ENCODE measurements at places on chromosomes 16 and 17.

DNA sequence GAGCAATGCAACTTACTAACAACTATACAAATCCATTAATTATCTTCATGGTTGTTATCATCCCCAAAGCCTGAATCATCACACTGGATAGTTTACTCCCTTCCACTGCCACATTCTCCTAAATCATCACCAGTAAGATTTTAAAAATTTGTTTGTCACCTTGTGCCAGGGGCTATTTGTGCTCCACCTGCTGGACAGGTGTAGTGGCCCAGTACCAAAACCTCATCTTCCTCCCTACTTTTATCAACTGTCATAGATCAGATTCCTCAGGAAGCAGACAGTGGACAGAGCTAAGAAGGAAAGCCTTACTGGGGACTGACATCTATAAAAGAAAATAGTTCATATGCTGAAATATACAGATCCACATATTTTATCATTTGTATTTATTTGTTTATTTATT is 280.4 kb downstream of the CDH11 start:
- no peak for DNase-seq

DNA sequence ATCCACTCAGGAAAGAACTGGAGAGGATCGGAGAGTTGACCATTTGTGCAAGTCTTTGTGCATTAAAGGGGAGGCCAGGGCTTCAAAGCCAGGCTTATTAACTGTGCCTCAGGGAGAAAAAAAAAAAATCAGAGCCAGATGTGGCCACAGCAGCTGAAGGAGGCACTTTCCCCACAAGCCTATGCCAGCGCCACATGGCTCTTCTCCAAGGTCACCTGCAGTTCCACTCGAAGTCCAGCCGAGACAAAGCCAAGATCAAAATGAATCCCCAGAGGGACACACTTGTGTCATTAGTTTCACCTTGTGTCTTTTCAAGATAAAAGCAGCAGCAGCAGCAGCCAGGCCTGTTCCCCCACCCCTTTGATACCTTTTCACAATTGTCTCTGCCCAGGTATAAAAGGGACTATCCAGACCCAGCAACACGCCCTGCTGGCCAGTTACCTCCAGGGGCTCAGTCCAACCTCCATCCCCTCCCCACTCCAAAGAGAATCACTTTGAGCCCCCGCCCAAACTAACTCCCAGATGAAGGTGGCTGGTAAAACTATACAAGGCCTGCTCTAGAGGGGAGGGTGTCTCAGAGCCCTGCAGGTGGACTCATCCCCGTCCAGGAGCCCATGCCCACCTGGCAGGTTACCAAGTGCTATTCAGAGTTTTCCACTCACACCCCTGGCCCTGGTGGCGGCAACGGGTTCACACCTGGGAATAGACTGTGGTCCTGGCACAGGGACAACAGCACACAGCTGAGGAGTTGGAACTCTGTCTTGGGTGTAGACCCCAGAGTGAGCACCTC is 29.2 kb downstream of the AXIN2 start:
- no peak for DNase-seq

DNA sequence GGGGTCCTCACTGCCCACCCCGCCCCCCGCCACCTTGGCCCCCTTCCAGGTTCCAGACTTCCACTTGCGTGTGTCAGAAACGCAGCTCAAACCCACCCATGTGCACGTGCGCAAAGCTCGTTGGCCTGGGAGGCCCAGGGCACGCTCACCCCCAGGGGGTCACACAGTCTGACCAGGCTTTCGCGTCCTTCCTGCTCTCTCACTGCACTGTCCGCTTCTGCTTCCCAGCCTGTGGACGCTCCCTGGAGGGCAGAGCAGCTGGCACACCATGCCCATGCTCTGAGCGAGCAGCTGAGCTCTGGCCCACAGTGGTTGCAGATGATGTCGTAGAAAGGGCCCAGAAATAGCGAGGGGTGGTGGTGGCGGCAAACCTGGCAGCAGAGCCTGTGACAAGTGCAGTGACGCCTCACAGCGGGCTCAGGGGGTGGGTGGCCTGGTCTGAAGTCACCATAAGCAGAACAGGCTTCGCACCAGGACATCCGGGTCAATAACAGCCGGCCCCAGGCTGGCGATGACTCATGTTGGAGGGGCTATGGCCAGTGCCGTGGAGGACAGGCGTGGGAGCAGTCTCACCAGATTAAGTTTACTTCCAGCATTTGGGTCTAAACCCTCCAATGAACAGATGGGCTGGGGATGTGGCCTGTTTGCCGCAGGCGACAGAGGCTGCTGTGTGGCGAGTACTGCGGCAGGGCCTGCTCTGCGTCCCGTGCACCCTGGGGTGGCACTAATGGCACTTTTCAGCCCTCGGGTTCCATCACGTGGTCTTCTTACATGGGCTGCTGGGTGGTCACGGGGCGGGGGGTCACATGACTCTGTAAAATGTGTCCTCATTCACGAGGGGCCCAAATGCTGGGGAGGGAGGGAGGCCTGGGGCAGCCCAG is 49.0 kb downstream of the NT5M start:
- no peak for DNase-seq

DNA sequence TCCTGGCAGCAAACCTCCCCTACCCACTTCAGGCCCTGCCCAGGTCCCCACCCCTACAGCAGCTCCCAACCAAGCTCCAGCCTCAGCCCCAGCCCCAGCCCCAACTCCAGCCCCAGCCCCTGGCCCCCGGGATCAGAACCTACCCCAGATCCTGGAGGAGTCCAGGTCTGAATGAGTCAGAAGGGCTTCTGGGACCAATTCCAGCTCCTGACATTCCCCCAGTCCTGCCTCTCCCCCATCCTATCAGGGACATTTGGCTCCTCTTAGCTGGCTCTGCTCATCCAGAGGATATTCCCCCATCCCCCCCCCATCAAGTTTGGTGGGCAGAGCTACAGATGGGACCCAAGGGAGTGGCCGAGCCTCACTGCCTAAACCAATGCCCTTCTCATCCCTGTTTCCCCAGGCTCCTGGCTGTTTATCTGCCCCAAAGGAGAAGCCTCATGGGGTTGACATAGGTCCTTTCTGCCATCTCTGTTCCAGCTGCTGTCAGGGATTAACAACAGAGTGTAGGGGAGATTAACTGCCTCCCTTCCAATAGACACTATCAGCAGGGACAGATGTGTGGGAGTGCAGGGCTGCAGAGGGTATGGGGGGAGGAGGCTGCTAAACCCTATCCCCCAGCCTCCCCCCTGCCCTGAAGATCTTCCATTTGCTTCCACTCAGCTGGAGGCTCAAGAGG is 16.5 kb downstream of the CNTNAP1 start:
- no peak for DNase-seq

DNA sequence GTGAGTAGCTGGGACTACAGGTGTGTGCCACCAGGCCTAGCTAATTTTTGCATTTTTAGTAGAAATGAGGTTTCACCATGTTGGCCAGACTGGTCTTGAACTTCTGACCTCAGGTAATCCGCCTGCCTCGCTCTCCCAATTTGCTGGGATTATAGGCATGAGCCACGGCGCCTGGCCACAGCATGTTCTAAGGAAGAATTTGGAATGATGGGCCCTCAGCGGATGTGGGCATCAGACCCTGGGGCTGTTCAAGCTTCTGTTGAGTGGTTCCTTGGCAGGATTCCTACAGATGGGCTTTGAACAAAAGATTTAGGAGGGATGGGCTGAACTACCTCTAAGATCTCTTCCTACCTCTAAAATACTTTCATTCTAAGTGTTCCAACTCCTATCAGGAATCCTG is 4.1 kb downstream of the PRPSAP2 start:
- no peak for DNase-seq

DNA sequence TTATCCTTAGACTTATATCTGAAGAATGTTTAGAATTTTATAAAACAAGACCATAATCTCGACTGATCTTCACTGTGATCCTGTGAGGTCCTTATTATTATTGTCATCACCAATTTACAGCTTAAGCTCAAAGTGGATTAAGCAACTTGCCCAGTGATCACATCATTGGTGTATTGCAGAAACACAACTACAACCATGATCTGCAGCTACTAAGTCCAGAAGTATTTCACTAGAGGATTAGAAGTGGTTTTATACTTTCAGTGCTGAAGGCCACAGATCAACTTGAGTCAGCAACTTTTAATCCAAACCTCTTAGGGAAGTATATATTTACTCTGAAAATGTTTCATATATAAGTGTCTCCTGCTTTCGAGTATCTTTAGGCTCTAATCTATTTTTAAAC is 624.3 kb upstream of the SOX9 start:
- no peak for DNase-seq

- DNase-seq: no peak
Measured at GRCh38 chr17:56678249-56679114, 85.0 kb downstream of the NOG start.

- DNase-seq: peak; percentile 45
Measured at GRCh38 chr17:78258323-78259191, 27.1 kb downstream of the TMEM235 start.

GRCh38 chr16:30005341-30006094 is 5.3 kb downstream of the DOC2A start:
- peak; percentile 59 for DNase-seq

- no peak for DNase-seq
Measured at GRCh38 chr17:18025241-18025944, 13.6 kb downstream of the ATPAF2 start.

- DNase-seq: no peak
Measured at GRCh38 chr16:9458816-9459215, 367.4 kb downstream of the HAPSTR1 start.

- DNase-seq: no peak
Measured at GRCh38 chr17:9865586-9865985, 39.5 kb downstream of the RCVRN start.

DNA sequence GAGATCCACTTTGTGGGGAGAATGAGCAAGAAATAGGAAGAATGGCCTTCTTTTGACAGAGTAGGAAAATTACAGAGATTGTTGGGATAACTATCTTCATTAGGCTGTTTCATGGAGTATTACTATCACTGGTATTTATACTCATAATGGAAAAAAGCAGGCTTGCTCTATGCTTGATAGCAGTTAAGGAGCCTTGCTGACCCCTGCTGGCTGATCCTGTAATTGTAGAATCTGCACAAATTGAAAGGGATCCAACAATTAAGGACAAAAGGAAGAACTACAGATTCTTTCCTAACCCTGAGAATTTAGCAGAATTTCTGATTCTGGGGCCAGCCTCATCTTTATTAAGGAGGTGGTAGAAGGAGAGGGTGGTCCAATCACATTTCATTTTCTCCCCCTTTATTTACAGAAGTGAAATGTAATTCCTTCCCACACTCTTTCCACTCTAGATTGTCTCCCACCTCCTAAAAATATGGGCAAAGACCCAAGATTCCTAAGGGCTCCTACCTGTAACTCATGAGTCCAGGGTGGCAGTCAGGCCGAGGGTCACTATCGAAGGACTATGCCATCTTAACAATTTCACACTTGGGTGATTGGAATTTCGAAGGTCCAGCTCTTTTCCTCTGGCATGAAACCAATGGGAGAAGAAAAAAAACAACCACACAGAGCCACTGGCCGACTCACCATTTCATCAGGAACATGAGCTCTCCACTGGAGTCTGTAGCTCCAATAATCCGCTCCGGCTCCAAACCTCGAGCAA is 26.3 kb downstream of the NFE2L1 start:
- peak; percentile 75 for DNase-seq

GRCh38 chr16:10646581-10647263 is 48.0 kb downstream of the TEKT5 start:
- no peak for DNase-seq
